ENCODE measurements at places on chromosomes 3 and 15.

GRCh38 chr3:4644951-4645350 lies 151.8 kb downstream of the ITPR1 start:
- DNase-seq = no peak

DNA sequence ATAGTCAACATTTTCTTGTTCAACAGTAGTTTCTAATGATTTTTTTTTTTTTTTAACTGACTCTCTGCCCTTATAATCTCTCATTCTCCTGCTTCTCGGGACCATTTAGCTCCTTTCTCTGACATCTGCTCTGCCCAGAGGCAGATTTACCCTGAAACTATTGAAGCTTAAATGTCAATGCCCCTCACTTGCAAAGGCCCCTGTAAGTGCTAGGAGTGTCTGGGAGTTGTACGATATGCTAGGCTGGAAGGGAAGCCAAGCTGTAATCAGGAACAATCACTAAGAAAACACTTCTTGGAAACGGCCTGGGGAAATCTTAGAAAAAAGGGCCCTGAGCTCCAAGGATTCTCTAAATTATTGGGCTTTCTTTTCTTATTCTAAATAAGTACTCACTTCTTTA lies 5.8 kb upstream of the PLOD2 start:
- no peak for DNase-seq

GRCh38 chr3:5194801-5195509 lies 7.4 kb downstream of the EDEM1 start:
- peak; percentile 38 for DNase-seq

GRCh38 chr15:67512140-67512539 lies 8.8 kb upstream of the C15orf61 start:
- no peak for DNase-seq

GRCh38 chr3:136055491-136055890 lies 90.0 kb downstream of the PPP2R3A start:
- no peak for DNase-seq

- peak; percentile 95 for DNase-seq
These were observed 653.6 kb downstream of the NAALADL2 start for GRCh38 chr3:175512700-175513099.

DNA sequence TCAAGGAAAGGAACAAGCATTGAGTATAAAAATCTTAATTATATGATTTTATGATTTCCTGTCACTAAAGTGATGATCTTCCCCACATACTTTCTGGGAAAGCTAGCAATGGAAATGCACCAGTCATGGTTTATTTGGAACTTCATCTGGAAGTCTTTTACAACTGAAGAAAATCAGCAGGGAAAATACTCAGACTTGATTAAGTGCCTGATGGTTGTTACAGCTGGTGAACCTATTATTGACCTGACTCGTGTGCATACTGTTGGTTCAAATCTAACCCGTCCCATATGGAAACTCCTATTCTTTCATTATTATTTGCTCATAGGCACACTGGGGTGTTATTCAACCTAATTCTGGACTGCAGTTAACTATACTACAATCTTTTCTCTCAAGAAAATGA lies 701.8 kb upstream of the CCDC54 start:
- DNase-seq = no peak

- no peak for DNase-seq
These were observed 203.3 kb upstream of the LMCD1 start for GRCh38 chr3:8298021-8298954.

DNA sequence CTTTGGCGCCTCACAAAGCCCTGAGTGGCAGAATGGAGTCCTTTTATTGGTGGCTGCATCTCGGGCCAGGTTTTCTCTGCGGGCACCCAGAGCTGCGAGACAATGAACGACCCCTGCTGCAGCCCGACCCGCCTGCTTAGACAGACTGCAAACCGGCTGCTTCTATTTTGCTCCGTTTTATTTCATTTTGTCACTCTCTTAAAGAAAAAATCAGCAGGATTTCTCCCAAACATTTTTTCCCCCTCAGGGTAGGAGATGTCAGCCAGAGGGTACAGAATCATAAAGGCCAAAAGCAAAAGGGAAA lies 64.8 kb downstream of the OXNAD1 start:
- no peak for DNase-seq

DNA sequence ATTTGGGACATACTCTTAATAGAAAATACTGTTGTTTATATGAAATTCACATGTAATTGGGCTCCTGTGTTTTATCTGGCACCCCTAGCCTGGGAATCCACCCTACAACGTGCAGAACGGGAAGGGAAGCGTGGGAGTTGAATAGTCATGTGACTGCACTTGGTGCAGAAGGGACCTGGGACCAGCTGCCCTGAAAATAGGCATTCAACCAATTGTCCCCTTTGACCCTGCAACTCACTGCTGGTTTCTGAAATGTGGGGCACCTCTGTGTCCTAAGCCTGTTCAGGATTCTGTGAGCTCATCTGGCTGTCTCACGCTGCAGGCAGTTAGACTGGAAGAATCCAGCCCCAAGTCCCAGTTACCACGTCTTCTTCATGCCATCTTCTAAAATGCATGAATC lies 79.7 kb downstream of the CACNA2D3 start:
- DNase-seq = no peak

DNA sequence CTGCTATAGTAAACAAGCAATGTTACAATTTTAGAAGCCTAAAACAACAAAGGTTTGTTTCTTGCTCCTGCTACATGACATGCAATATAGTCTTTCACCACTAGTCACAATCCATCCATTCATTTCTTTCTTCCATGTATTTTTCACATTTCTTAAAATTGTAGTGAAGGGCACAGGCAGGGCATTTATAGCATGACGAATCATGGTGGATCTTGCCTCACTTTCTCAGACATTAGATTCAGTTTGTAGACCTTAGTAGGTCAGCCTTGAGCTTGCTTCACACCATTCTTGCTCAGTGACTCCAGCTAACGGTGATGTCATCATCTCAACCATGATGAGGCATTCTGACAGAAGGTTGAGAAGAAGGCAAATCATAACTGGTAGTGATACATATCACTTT lies 546.8 kb downstream of the TBL1XR1 start:
- DNase-seq = no peak
